Activated T-helper 1 cell treated with Interleukin-2 at 50 U/mL for 16 hours (primary cell): ENCODE measurements at places on chromosomes 16 and 17.

- DNase-seq: no peak
Observed at GRCh38 chr17:27577121-27577761, 53.7 kb upstream of the LGALS9 start.

GRCh38 chr17:9108146-9108545 is 86.8 kb downstream of the NTN1 start:
- DNase-seq: no peak

- no peak for DNase-seq
Observed at GRCh38 chr17:75812096-75813013, 27.7 kb downstream of the UNK start.

DNA sequence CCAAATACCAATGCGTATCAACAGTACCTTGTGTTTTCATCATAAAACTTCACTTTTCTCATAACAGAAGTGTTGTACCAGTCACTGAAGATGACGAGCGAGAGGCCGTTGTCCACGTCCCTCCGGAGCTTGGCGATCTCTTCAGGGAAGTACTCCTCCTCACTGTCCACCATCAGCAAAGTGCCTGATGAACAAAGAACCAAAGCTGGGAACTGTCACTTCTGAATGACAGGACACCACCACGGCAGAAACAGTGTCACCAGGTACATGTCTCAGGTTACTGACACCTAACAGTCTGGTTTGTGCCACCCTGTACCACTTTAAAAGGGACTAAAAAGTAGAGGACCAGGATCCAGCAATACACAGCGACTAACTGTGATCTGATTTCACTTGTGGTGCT is 25.0 kb upstream of the SLC38A8 start:
- no peak for DNase-seq

DNA sequence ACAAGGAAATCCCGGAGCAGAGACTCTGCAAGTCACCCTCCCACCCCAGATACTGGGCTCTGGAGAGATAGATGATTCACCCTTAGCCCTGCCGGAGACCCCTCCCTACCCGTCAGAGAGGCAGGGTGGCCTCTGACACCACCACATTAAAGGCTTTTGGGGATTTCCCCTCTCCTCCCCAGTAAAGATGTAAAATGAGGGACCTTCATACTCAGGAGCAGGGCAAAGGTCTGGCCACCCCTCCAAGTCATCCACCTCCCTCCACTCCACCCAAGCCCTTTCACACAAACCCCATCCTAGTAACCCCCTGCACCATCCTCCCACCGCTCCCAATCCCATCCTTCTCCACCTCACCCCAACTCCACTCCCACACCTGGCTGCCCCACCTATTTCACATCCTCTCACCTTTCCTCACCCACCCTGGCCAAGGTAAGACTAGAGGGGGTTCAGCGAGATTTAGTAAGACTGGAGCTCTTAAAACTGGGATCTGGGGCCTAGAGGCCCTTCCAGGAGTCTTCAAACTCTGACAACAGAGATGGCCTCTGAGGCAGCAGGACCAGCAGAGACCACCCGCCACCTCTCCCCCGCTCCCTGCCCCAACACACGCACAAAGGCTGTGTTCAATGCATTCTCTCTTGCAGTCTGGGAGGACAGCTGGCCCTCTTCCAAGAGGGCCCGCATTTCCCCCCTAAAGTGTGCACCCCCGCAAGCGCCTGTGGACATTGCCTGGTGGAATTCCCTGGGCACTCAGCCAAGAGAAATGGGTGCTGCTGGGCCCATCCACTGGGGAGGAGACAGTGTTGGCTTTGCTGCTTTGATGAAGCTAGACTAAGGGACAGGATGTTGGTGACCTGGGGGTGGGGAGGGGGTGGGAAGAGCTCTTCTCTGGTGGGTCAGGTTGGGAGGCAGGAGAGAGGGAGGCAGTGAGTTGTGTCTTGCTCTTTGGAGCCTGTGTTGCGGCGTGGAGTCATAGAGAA is 1.1 kb downstream of the ABAT start:
- DNase-seq: peak; percentile 33

DNA sequence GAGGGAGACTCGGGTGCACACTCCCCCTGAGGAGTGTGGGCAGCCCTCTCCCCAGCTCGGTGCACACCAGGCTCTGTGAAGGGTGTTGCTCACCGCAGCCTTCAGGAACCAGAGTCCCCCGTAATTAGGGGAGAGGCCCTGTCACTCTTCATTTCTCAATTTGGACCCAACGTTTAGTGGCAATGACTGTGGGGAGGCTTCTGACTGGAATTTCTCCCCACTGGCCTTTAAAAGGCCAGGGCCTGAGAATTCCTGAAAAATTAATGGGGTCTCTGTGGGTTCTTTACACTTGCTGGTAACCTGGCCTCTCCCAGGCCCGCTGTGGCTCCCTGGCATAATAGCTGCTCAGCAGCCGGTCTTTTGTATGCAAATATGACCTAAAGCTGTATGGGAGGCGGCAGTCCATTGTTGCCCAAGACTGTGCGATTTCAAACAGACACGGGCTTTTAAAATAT is 209.7 kb downstream of the MSI2 start:
- DNase-seq: no peak

GRCh38 chr17:81841866-81842265 is 7.0 kb upstream of the PPP1R27 start:
- no peak for DNase-seq

DNA sequence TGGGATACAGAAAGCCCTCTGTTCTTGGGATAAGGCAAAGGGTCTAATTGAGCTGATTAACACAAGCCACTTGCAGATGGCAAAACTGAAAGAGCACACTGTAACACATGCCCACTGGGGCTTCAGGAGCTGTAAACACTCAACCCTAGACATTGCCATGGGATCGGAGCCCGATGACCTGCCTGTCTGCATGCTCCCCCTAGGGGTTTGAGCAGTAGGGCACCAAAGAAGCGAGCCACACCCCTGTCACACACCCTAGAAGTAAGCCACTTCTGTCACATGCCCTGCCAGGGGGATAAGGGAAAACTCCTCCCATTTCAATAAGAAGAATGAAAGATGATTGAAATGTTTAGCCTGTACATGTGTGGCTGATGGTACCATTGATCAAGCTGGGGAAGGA is 81.3 kb upstream of the IRX6 start:
- no peak for DNase-seq

GRCh38 chr17:2897605-2898004 is 101.4 kb downstream of the RAP1GAP2 start:
- DNase-seq: no peak

DNA sequence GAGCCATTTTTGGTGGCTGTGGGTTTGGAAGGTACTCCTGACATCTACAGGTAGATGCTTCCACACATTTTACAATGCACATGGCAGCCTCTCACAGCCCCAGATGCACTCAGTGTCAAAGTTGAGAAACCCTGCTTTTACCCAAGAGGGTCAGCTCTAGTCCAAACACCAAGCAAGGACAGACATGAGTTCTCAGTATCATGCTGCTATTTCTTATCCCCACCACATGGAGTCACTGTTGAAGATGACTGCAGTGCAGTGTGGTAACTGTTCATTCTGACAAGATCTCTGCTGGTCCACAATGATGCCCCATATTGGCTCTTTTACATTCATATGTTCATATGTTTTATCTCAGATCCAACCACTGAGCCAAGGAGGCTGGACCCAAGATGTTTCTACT is 50.5 kb upstream of the SALL1 start:
- DNase-seq: no peak

DNA sequence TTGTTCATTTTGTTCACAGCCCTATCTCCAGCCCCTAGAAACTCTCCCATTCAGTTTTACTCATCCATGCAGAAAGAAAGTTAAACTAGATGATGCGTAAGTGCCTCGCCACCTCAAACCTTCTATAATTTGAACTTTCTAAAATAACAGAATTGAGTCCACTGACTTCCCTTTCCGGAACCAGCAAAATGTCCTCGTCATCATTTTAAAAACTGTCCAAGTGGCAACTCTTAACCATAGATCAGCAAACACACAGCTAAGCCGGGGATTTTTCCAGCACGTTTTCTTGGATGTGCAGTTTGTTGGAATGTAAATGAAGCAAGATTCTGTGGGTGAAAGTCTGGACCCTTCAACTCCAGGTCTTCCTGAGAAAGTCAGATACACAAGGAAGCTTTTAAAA is 369.7 kb upstream of the ERCC4 start:
- DNase-seq: no peak

GRCh38 chr17:4170639-4171280 is 27.8 kb downstream of the CYB5D2 start:
- DNase-seq: no peak

GRCh38 chr17:79370126-79370525 is 240.7 kb downstream of the RBFOX3 start:
- DNase-seq: no peak
